ENCODE measurements at places on chromosomes 7 and 10. TPM values are rescaled to one million over a fixed set of nuclear protein-coding genes. Genes with fewer than 3 reads are reported as not detected.

Gene SH2D4B
- total RNA-seq = 1.1 TPM

Gene NUPR2
- total RNA-seq = 171 TPM

Gene C10orf67
- total RNA-seq = 7.1 TPM

DNA sequence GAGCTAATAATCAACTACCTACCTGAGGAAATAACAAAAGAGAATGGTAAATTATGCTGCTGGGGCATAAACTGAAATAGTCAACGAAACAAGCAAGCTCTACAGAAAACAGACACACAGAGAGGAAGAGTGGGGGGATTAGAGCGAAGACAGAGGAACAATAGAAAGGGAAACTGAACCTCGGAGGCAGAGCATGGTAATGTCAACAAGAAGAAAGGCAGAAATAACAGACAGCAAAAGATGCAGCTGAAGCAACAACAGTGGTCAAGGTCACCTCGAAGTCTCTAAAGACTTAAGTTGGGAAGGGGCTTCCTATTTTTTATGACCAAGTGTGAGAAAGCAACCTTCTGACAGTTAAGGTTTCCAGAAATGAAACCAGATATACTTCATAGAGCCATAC lies 177.0 kb downstream of the ZNF438 start:
- no peak overlapping the region for H3K27ac ChIP-seq
- H3K4me1 ChIP-seq = peaks cover 20% of the 10 kb centered on the region
- no peak for DNase-seq
- H3K4me3 ChIP-seq = no peak overlapping the region

GRCh38 chr7:74082770-74083116 lies 861 bp upstream of the LIMK1 start:
- H3K4me3 ChIP-seq = peak overlapping the region; percentile 61
- H3K27me3 ChIP-seq = no peaks in the 10 kb centered on the region
- no peak overlapping the region for H3K27ac ChIP-seq
- H3K36me3 ChIP-seq = no peaks in the 10 kb centered on the region

- no peaks in the 10 kb centered on the region for H3K27me3 ChIP-seq
- H3K36me3 ChIP-seq = no peaks in the 10 kb centered on the region
- no peak overlapping the region for H3K4me3 ChIP-seq
- DNase-seq = no peak
- H3K4me1 ChIP-seq = no peaks in the 10 kb centered on the region
These were observed 192.3 kb upstream of the SHH start for GRCh38 chr7:156004265-156005201.

DNA sequence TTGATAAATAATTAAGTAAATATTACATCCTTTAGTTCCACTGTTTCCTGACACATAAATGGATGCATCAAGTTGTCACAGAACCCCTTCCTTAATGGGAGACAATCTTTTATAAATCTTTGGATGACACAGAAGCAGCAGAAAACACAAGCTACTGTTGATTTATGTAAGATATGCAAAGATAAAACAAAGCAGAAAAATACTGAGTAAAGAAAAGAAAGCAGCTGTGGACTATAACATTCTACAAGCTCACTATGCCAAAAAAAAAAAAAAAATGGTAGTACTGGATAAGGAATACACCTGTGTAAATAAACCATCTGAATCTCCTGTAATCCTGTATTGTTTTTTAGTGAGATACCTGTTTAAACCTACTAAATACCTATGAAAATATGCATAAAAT lies 92.0 kb upstream of the FAM180A start:
- H3K27ac ChIP-seq = no peak overlapping the region
- no peaks in the 10 kb centered on the region for H3K36me3 ChIP-seq
- no peaks in the 10 kb centered on the region for H3K4me1 ChIP-seq

- no peaks in the 10 kb centered on the region for H3K27me3 ChIP-seq
- H3K4me1 ChIP-seq = no peaks in the 10 kb centered on the region
These were observed 279.5 kb upstream of the GNAI1 start for GRCh38 chr7:79855172-79855571.

DNA sequence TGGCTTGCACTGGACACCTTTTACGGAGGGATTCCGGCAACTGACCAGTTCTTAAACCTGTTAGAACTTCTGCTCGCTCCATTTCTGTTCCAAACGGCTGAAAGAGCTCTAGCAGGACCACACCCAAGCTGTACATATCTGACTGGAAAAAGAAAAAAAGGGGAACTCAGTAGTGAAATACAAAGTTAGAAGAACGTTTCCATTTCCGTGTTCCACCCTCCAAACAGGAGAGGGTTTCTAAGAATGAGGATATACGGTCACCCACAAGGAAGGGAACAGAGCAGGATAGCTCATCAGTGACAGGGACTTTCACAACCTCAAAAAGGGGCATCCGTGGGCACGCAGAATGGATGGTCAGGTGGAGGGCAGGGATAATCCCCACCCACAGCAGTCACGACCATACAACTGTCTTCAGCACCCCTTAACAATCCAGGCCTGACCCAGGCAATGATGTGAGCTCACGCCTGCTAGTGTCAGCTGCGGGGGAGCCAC lies 4.3 kb upstream of the ANKRD61 start:
- no peak overlapping the region for H3K27ac ChIP-seq
- no peaks in the 10 kb centered on the region for H3K36me3 ChIP-seq
- H3K4me1 ChIP-seq = no peaks in the 10 kb centered on the region
- no peaks in the 10 kb centered on the region for H3K27me3 ChIP-seq
- DNase-seq = no peak

All from testis (tissue), 5 donors.